ENCODE measurements at places on chromosomes 12 and 14. TPM values are rescaled to one million over a fixed set of nuclear protein-coding genes. Genes with fewer than 3 reads are reported as not detected.

Gene GEMIN2
- 30.8 TPM for polyA plus RNA-seq

Gene SRRM4
- 0.35 TPM for polyA plus RNA-seq

Gene CLEC4A
- polyA plus RNA-seq, result 0.44 TPM

Gene SLC4A8
- 8.6 TPM for polyA plus RNA-seq

Gene LHX5
- polyA plus RNA-seq, result 4.6 TPM

Gene FAM186B
- 0.12 TPM for polyA plus RNA-seq

Gene MANSC1
- 2.5 TPM for polyA plus RNA-seq

Gene MYO1H
- 0.03 TPM for polyA plus RNA-seq

- peaks cover 10% of the 10 kb centered on the region for H3K27me3 ChIP-seq
- no peak for DNase-seq
- H3K36me3 ChIP-seq, result no peaks in the 10 kb centered on the region
- H3K4me3 ChIP-seq, result peak overlapping the region; percentile 91
- no peaks in the 10 kb centered on the region for H3K4me1 ChIP-seq
Measured at GRCh38 chr14:103384450-103385151, 614 bp upstream of the MARK3 start.

DNA sequence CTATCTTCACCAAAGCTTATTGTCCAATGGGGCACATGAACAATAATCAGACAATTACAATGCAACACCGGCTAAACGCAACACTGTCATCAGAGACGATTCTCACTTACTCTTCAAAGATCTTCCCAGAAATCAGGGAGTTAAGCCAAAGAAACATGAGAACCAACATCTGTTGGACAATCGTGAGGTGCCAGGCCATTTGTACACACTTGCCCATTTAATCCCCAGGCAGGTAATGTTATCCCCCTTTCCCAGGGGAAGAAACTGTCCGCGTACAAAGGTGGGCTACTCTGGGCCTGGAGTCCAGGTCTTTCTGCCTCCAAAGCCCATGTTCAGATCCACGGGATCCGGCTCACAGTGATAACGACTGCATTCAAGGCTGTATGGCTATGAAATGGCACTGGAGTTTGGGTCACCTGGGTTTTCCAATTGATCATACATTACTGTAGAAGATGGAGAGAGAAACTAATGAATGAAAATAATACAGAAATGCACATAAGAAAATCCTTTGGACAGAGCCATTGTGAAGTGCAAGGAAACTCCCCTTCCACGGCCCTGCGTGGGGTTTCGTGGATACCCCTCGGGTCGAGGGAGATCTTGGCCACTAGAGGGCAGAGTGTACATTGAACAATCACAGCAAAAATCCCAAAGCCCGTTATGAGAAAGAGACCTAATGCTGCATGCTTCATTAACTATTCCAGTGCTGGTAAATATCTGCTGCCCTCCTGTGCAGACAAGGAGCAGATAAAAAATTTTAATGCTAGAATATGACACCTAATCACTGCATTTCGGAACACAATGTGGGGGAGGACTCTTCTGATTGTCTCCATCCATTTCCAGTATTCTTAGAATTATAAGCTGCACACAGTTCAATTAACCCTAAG lies 111.4 kb downstream of the EGLN3 start:
- DNase-seq, result no peak
- no peaks in the 10 kb centered on the region for H3K36me3 ChIP-seq
- no peaks in the 10 kb centered on the region for H3K27me3 ChIP-seq
- no peak overlapping the region for H3K27ac ChIP-seq
- H3K4me3 ChIP-seq, result no peak overlapping the region
- peaks cover 9% of the 10 kb centered on the region for H3K4me1 ChIP-seq

DNA sequence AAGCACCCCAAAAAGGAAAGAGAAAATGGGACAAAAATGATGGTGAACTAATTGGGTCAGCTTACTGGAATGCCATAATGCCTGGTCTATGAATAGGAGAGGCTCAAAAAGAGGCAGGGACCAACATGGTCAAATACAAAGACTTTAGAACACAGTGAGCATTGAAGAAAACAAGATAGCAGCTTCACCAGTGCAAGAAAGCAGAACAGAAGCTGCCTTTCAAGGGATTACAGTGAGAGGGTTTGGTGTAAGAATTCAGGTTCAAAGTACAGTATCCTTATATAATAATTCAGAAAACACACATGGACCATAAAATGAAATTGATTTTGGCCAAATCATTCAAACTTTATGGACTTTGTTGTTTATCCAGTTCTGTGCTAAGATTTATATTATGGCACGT lies 162.1 kb downstream of the NAV3 start:
- no peak overlapping the region for H3K27ac ChIP-seq
- H3K4me3 ChIP-seq, result no peak overlapping the region
- no peaks in the 10 kb centered on the region for H3K36me3 ChIP-seq
- DNase-seq, result no peak
- no peaks in the 10 kb centered on the region for H3K4me1 ChIP-seq

GRCh38 chr14:53626761-53627160 lies 329.9 kb downstream of the BMP4 start:
- H3K27ac ChIP-seq, result no peak overlapping the region
- no peak for DNase-seq
- H3K4me1 ChIP-seq, result no peaks in the 10 kb centered on the region
- H3K36me3 ChIP-seq, result no peaks in the 10 kb centered on the region
- H3K4me3 ChIP-seq, result no peak overlapping the region

- no peaks in the 10 kb centered on the region for H3K36me3 ChIP-seq
- H3K4me3 ChIP-seq, result no peak overlapping the region
- H3K27me3 ChIP-seq, result no peaks in the 10 kb centered on the region
- H3K4me1 ChIP-seq, result no peaks in the 10 kb centered on the region
- H3K27ac ChIP-seq, result no peak overlapping the region
- DNase-seq, result no peak
Measured at GRCh38 chr14:24680516-24680915, 46.5 kb upstream of the GZMB start.

- H3K4me1 ChIP-seq, result no peaks in the 10 kb centered on the region
- no peak overlapping the region for H3K27ac ChIP-seq
- no peaks in the 10 kb centered on the region for H3K27me3 ChIP-seq
- no peaks in the 10 kb centered on the region for H3K36me3 ChIP-seq
Measured at GRCh38 chr12:62466018-62466593, 520 bp upstream of the MON2 start.

- no peaks in the 10 kb centered on the region for H3K36me3 ChIP-seq
- H3K27me3 ChIP-seq, result no peaks in the 10 kb centered on the region
- H3K4me3 ChIP-seq, result no peak overlapping the region
Measured at GRCh38 chr14:91238661-91239060, 5.8 kb downstream of the GPR68 start.

DNA sequence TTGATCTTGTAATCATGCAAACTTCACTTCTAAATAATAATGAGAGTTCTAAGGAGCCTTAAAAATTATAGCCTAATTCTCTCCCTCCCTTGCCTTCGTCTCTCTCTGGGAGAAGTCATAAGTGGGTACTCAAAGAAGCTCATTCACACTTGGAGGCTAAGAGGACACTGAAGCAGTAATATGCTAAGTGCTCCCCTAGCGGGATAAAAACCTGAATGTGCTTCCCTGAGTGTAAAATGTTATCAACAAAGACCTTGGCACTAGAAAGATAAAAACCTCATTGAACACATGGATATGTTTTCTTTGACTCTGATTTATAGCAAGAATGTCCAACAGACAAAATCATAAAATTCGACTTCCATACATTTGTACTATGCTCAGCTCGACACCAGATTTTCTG lies 337.9 kb upstream of the NOVA1 start:
- no peak overlapping the region for H3K4me3 ChIP-seq
- H3K36me3 ChIP-seq, result no peaks in the 10 kb centered on the region
- H3K27ac ChIP-seq, result no peak overlapping the region
- no peaks in the 10 kb centered on the region for H3K4me1 ChIP-seq
- H3K27me3 ChIP-seq, result no peaks in the 10 kb centered on the region

- no peaks in the 10 kb centered on the region for H3K4me1 ChIP-seq
- no peaks in the 10 kb centered on the region for H3K27me3 ChIP-seq
- H3K27ac ChIP-seq, result no peak overlapping the region
- no peak for DNase-seq
- H3K4me3 ChIP-seq, result no peak overlapping the region
- peaks cover 5% of the 10 kb centered on the region for H3K36me3 ChIP-seq
Measured at GRCh38 chr12:64480148-64480547, 28.2 kb downstream of the TBK1 start.

GRCh38 chr12:52274521-52275120 lies at the start of gene KRT86:
TSS of gene KRT86 (plus strand) at chr12:52274645. CDS start at chr12:52301917, 27,272 bp downstream.
- no peak within 1 kb of the TSS for H3K27ac ChIP-seq
- H3K4me3 ChIP-seq, result no peak within 1 kb of the TSS
- H3K36me3 ChIP-seq, result no peaks in the 10 kb centered on the region
- H3K27me3 ChIP-seq, result peaks cover 5% of the 10 kb centered on the region
- DNase-seq, result no peak

- DNase-seq, result no peak
- no peak overlapping the region for H3K4me3 ChIP-seq
- peaks cover 5% of the 10 kb centered on the region for H3K4me1 ChIP-seq
Measured at GRCh38 chr12:12533238-12533829, 29.3 kb downstream of the DUSP16 start.

DNA sequence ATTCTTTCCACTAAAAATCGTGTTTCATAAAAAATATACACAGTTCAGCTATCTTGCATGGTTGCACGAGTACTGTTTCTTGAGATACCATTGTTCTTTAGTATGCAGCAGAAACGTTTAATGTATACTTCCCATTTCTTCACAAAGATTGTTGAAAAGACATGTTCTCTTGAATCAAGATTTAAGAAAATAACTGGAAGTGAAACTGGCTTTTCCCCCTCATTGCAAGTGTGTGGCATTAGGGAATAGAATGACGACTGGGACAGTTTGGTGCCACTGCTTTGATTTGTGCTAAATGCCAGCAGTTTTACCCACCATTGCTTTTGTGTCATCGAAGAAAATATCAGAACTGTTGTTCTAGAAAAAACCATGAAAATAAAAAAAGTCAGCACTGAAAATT lies 20.3 kb upstream of the DHRS2 start:
- no peaks in the 10 kb centered on the region for H3K4me1 ChIP-seq
- no peaks in the 10 kb centered on the region for H3K27me3 ChIP-seq
- DNase-seq, result no peak
- H3K4me3 ChIP-seq, result no peak overlapping the region
- H3K27ac ChIP-seq, result no peak overlapping the region

- H3K27me3 ChIP-seq, result no peaks in the 10 kb centered on the region
- no peaks in the 10 kb centered on the region for H3K4me1 ChIP-seq
- no peaks in the 10 kb centered on the region for H3K36me3 ChIP-seq
- no peak overlapping the region for H3K4me3 ChIP-seq
- no peak for DNase-seq
Measured at GRCh38 chr12:89211456-89211855, 140.8 kb downstream of the DUSP6 start.

- H3K36me3 ChIP-seq, result no peaks in the 10 kb centered on the region
- H3K4me3 ChIP-seq, result no peak overlapping the region
- no peaks in the 10 kb centered on the region for H3K27me3 ChIP-seq
- no peak overlapping the region for H3K27ac ChIP-seq
- DNase-seq, result no peak
Measured at GRCh38 chr12:120588948-120589930, 8.0 kb upstream of the POP5 start.

GRCh38 chr12:4829161-4829792 lies 80.4 kb upstream of the KCNA1 start:
- no peaks in the 10 kb centered on the region for H3K4me1 ChIP-seq
- no peak for DNase-seq
- no peak overlapping the region for H3K4me3 ChIP-seq
- no peaks in the 10 kb centered on the region for H3K27me3 ChIP-seq
- no peak overlapping the region for H3K27ac ChIP-seq
- H3K36me3 ChIP-seq, result no peaks in the 10 kb centered on the region

DNA sequence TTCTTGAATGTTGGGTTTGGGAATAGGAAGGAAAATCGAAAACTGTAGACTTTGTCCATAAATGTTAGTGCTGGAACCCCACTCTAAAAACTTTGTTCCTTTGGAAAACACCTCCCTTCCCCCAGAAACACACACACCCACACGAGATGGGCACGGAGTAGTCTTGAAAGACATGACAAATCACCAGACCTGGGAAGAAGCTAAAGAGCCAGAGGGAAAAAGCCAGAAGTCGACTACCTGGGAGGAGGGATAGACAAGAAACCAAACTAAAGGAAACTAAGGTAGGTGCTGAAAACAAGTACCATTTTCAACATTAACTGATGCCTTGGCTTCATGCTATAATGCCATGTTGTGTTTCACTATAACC lies 925 bp upstream of the NANOG start:
- peak overlapping the region; percentile 20 for H3K27ac ChIP-seq
- H3K36me3 ChIP-seq, result peaks cover 19% of the 10 kb centered on the region
- no peak for DNase-seq

DNA sequence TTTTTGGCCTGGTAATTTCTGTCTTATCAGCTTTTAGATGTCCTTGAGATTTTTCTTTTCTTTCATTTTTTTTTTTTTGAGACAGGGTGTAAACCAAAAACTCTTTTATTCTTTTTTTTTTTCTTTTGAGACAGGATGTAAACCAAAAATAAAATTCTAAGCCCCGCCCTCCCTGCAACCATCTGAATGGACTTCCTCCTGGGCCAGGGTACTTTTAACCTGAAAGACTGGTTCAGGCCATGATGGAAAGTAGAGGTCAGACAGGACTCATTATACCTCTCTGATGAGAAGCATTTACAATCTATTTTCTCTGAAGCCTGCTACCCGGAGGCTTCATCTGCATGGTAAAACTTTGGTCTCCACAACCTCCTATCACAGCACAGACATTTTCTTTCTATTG lies 33.5 kb upstream of the TCL1B start:
- H3K27me3 ChIP-seq, result no peaks in the 10 kb centered on the region
- no peak overlapping the region for H3K4me3 ChIP-seq
- no peaks in the 10 kb centered on the region for H3K36me3 ChIP-seq
- no peak for DNase-seq

DNA sequence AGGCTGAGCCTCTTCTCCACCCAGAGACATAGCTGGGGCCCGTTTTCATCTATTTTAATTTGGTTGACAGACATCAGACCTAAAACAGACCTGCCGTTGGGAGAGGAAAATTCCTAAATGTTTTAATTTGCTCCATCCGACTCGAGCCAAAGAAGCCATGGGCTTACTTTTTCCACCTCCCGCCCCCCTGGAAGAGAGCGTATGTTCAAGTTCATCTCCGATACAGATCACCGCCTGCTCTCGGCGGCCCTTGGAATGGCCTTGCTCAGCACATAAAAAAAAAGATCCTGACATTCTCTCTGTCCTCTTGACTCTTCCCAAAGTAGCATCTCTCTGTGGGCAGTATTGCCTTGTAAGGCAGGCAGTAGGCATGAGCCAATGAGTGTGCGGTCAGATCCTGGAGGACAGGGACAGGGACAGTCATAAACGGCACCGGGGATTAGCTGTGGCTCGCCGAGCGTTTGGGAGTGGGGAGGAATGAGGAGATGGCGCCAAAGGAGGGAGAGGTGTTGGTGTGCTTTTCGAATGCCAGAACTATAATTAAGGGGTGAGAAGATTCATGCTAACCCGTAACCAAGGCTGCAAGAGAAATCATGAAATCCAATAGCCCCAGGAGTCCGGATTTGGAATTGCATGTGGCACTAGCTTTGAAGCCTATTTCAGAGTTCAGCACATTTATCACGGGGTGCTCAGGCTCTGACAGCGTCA lies 47.9 kb upstream of the MEG3 start:
- no peak for DNase-seq
- H3K27ac ChIP-seq, result no peak overlapping the region
- no peaks in the 10 kb centered on the region for H3K4me1 ChIP-seq
- no peak overlapping the region for H3K4me3 ChIP-seq

Measured in H1 (cell line).